ENCODE measurements at places on chromosomes 7 and 10.

DNA sequence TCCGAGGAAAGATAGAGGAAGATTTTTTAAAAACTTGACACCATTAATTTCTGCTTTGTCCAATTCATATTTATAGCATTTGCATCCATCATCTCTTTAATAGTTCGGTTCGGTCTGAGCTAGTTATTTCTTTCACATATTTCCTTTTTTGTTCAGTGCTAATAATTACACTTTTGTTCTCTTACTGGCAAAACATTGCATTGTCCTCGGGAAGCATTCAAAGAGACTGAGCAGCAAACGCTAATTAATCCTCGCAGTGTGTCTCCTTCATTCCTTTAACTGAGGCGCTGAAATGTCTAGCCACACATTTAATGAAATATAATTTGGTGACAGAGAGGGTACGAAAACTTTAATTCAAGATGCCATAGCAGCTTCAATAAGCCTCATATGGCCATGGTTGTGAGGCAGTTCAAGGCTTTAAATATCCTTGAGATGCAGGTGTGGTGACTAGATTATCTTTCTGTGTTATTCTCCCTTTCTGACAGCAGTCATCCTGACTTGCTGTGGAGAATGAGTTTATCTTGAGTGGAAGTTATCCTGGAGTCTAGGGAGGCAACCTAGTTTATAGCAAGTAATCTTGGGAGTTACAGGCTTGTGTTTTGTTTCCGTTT is 431.4 kb downstream of the SDK1 start:
- DNase-seq: no peak

DNA sequence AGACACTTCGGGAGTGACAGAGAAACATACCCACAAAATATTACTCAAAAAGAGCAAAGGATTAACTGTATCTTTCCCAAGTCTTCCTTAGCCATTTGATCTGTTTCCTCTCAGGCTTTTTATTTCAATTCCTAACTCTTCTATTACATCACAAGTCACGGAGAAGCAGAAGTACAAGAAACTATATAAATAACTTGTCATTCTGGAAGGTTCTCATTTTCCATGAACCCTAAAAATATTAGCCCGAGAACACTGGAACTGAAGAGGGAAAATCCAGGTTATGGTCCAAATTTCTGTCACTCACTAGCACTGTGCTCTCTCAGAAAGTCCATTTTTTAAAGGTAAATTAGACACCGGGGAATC is 98.0 kb downstream of the GRB10 start:
- DNase-seq: no peak

DNA sequence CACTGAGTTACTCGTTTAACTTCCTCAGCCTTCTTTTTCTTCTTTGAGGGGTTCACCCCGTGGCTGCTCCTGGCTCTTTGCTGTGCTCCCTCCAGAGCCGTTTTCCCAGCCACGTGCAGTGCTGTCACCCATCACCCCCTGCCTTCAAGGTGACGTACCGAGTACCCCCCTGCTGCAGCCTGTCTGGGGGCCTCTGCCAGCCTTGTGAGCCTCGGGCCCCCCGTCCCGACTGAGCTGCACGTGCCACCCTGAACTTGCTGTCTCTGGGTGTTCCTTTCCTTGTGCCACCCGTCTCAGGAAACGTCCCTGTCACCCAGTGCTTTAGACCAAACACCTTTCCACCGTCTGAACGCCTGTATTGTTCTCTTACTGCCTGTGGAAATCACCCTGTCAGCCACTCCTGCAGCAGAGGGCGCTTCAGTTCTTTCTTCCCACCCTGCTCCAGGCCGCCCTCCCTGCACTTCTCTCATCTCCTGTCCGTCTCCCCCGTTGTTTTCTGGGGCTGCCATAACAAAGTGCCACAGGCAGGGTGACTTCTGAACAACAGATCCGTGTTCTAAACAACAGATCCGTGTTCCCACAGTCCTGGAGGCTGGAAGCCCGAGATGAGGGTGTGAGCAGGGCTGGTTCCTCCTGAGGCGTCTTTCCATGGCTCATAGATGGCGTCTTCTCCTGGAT is 44.6 kb downstream of the WDR37 start:
- DNase-seq: no peak

- DNase-seq: no peak
These were observed 196.0 kb downstream of the KCNMA1 start for GRCh38 chr10:77441353-77442166.

- no peak for DNase-seq
These were observed 14.8 kb downstream of the WDR86 start for GRCh38 chr7:151395036-151395367.

DNA sequence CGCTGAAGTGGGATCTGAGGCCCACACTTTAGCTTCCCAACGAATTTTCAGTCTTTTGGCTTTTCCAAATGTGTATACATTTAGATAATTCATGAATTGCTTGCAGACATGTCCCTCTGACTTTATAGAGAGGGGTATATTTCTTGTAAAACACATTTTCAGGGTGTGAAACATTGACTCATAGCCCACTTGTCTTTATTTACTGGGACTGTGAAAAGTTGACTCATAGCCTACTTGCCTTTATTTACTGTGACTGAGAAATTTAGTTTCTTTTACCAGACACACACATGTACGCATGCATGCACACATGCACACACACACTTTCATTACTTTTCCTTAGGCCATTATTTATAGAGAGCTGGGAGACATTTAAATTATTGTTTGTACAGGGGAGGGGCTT is 79.1 kb downstream of the VTI1A start:
- DNase-seq: peak; percentile 70

GRCh38 chr10:124532106-124532641 is 70.6 kb downstream of the LHPP start:
- no peak for DNase-seq

DNA sequence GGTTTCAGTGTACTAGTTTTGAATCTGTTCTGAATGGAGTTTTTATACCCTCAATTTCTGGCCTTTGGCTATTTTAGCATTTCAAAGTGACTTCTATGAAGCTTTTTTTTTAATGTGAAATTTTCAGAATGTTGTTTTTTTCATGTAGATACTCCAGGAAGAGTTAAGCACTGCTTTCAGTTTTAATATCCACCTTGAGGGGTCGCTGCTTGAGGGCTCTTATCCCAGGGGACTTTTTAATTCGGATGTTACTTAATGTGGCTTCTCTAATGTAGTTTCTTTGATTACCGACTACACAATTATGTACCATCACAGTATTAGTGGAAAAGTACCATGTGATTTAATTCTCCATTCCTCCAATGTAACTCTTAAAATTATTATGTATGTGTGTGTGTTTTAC is 5.2 kb downstream of the IFIT5 start:
- DNase-seq: no peak

DNA sequence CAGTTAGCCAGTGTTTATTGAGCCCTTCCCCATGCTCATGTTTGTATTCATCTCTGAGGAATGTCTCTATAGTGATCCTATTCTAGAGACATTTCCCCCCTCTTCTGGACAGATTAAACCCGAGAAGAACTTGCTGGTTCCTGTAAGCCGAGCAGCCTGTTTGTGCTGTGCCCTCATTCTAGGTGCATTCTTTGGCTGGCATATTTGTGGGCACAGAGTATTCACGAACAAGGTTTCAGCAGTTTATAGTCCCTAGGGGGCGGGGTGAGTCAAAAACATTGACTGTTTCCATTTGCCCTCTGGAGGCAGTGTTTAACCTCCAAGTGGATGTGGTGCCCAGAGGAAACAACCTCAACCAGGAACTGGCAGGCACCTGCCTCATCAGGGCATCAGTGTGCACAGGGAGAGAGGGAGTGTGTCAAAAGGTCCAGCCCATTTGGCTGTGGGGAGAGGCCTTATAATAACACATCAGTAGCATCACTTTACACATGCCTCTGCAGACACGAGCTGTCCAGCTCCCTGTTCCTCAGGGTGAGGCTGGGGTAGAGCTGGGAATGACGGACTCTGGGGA is 273.3 kb upstream of the LRGUK start:
- peak; percentile 38 for DNase-seq

DNA sequence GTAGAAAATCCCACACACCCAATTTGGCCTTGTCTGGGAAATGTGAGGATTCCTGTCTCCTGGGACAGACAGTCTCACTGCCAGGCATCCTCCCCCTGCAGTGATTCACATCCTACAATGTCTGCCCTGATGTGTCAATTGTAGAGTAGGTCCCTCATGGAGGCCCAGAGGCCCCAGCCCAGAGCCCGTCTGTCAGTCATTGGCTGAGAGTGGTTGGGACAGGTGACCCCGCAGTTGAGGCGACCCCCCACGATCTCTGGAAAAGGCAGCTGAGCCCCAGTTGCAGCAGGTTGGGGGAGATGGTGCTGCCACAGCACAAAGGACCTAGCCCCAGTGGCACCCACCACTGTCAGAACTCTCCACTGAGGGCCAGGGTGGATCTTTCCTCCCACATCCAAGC is 84.3 kb upstream of the INSIG1 start:
- no peak for DNase-seq

DNA sequence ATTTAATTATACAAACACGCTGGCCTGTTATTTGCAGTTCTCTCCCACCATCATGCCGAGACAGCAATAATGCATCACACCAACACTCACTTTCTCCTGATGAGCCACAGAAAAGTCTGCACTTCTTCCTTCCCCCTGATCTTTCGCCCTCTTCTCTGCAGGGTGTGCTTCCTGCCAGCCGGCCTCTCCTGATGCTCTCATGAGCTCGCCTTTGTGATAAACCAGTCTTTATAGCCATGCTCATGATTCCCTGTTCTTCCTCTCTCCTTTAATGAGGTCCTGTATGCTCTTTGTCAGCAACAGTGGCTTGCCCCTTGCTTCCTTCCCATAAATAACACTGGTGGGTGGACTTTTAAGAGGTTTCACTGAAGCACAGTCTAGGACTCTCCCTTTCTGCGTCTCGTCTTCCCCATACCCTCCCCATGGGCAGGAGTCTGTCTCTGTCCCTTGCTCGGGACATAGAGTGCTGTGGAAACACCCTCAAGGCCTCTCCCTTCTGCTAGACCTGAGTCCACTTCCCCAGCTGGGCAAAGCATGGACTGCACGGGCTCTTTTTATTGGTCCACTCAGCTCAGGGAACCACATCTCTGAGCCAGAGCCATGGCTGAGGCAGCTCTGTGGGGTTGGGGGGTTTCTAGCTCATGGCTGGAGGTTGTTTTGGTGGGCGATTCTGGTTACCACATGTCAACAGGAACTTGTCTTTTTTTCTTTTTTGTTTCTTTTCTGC is 133.9 kb downstream of the C10orf105 start:
- DNase-seq: no peak

DNA sequence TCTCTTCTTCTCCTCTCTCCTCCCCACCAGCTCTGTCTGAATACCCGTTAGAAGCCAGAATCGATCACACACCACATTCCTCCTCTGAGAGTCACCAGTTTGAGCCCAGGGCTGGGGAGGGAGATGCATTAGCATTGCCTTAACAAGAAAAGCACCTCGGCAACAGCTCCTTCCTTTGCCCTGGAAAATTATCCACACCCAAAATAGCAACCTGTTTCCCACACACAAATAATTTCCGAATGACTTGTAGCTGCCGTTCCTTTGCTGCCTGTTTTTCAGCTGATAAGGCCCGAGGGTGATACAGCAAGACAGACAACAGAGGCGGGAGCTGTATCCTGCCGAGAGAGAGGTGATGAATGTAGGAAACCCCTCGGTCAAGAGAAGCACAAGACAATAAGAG is 91.3 kb downstream of the CPXM2 start:
- DNase-seq: no peak

GRCh38 chr10:33746836-33747268 is 412.4 kb upstream of the NRP1 start:
- no peak for DNase-seq

DNA sequence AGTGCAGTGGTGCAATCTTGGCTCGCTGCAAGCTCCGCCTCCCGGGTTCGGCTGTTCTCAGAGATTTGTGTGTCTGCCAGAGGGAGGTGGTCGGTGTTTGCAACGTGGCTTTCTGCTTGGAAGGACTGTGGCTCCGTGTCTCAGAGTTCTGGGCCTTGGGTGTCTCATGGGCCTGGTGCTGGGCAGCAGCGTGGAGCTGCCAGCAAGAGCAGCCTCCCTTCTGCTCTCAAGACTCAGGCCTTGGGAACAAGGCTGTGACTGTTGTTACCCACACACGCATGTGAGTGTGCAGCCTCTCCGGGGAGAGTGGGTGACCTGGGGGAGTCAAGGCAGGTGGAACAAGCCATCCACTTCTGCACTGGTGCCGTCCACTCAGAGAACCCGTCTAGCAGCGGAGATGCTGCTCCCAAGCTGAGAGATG is 52.0 kb downstream of the VIPR2 start:
- no peak for DNase-seq

GRCh38 chr7:98357751-98358161 is 43.1 kb downstream of the BAIAP2L1 start:
- DNase-seq: no peak

DNA sequence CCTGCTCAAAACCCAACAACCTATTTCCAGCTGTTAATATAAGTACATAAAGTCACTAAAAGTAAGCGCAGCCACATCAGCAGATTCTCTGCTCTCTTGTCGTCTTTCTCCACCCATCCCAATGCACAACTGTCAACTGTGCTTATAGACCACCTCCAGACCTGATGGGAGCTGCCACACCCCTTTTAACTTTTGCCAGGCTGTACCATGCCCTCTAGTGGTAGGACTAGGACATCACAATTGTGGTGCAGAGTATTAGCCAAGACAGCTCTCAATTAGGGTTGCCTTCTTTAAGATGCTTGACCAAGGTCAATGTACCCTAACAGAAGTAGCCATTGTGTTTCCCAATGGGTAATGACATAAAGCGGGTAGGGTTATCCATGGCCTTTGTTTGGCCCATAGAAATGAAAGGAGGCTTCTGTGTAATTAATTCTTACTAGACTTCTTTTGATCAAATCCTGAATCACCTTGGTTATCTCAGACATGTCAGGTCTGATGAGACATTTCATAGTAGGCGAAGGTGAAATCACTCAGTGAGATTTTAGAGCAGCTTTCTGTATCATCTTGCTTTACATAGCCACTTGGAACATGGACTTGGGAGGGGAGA is 68.1 kb downstream of the SCRN1 start:
- DNase-seq: peak; percentile 69

DNA sequence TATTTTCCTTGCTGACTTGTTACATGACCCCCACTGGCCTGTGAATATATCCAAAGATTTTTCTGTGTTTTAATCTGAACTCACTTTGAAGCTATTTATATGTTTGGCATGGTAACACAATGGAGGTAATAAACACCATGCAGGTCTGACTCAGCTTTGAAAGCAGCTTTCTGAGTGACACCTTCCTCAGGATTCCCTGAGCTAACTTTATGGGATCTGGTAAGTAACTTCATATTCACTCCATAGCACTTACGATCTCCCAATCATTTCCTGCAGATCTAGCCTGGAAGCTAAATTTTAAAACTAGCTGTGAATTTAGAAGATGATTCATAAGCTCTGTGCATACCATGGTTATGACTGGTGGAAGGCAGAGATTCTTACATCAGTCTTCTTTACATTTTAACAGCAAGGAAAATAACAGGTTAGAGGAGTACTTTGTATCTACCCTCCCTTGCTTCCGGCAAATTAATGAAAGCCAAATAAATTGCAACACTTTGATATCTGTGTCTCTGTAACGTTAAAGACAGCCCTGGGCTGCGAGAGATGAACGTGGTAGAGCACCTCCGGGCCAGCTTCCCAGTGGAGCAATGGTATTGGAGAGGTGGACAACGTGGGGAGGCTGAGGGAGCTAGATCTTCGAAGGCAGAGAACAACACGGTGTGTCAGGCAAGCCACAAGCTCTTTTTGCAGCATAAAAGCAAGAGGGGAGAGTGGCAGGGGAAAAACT is 170.2 kb upstream of the KLF14 start:
- DNase-seq: no peak

GRCh38 chr10:54985732-54986131 is 184.7 kb upstream of the PCDH15 start:
- peak; percentile 6 for DNase-seq

GRCh38 chr7:103879411-103879810 is 110.0 kb downstream of the RELN start:
- DNase-seq: no peak

Measured in activated CD4-positive, alpha-beta T cell treated with anti-CD3 and anti-CD28 coated beads, Interleukin-2, Interleukin-4, amounts not matched to agents 100 ng/mL and 50 ng/mL, durations not matched to agents 16 hours and 8 hours (primary cell).